HAP-1 (cell line): ENCODE measurements at places on chromosomes 4 and X.

DNA sequence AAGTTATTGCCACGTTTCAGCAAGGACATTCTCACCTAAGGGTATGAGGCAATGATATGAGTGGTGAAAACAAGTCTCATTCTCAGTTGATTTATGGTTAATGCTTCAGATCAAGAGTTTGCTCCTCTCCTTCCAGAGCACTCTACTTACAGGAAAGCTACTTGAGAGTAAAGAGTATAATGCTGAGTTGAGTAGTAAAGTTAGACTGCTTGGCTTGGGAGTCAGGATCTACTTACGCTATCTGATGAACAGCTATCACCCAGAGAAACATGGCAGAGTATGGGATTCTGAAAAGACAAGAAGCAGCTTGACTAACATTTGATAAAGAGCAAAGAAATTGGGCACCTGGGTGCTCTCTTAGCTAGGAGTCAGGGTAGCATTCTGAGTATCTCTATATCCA, 211.8 kb downstream of the GLUD2 start:
- no peak for DNase-seq

DNA sequence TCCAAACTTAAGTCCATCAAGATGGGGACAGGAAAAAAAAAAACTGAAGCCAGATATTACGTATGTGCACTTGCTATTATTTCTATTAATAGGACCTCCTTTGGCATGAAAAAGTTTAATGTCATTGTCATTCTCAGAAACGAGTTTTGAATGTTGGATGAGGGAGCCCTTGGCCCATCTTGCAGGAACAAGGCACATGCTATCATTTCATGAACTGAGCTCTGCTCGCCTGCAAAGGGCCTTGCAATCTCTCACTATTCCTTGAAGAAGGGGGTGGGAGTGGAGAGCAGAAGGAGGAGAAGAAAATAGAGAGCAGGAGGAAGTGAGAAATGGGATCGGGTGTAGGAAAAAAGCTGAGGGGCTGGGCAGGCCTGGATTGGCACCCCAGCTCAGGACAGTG, 34.3 kb upstream of the SPATA4 start:
- DNase-seq = no peak

GRCh38 chr4:40662962-40663604, 33.4 kb upstream of the RBM47 start:
- peak; percentile 46 for DNase-seq

DNA sequence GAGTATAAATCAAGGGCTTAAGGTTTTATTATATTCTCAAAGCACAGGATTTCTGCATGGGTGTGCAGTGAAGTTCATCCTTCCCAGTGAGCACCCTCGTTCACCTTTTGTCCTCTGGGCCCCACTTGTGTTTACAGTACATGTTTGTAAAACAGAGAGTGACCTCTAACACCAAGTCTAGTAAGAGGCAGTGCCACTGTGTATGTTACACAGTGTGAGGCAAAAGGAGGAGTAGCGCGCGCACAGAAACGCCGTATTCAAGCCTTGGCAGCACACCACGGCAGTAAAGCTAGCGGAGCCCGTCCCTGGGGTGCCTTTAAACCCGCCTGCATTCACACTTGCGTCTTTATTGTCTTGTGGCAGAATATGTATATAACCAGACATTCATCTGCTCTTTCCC, 51.9 kb downstream of the CCNI start:
- DNase-seq = no peak

DNA sequence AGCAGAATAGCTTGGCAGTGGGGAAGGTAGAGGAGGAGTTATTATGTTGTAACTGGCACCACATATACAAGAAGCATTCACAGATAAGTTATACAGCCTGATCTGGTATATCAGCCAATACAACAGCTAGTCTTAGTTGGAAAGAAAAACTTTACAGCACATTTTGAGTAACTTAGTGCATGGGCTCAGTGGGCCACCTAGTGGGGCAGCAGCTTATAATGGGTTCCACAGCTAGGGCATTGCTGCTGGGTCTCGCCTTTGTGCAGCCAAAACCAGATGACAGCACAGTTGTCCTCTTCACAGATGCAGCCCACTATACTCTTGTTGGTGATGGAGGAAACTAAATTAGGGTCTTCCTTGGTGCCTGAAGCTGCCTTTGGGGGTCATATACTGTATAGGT, 448.1 kb upstream of the RASGEF1B start:
- no peak for DNase-seq

DNA sequence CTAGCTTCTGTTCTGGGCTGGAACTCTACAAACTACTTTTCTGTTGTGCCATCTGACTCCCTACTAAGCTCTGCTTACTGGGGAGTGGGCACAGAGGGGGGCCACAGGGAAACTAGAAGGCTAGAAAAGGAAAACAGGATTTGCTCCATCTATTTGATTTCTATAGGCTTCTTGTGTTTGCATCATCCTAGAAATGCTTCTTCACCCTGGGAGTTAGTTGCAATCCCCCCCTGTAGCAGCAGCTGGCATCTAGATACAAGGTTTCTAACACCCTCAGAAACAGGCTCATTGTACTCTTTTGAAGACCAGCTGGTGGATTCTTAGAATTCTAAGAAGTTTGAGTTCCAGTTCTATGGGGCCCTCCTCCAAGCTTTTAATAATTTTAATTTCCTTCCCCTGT, 213.4 kb downstream of the TMA16 start:
- DNase-seq = no peak

- peak; percentile 90 for DNase-seq
Observed at GRCh38 chr4:109559983-109560686, at the start of gene MCUB. Gene MCUB (plus strand): TSS chr4:109560246. CDS start chr4:109560338, 92 bp downstream.

DNA sequence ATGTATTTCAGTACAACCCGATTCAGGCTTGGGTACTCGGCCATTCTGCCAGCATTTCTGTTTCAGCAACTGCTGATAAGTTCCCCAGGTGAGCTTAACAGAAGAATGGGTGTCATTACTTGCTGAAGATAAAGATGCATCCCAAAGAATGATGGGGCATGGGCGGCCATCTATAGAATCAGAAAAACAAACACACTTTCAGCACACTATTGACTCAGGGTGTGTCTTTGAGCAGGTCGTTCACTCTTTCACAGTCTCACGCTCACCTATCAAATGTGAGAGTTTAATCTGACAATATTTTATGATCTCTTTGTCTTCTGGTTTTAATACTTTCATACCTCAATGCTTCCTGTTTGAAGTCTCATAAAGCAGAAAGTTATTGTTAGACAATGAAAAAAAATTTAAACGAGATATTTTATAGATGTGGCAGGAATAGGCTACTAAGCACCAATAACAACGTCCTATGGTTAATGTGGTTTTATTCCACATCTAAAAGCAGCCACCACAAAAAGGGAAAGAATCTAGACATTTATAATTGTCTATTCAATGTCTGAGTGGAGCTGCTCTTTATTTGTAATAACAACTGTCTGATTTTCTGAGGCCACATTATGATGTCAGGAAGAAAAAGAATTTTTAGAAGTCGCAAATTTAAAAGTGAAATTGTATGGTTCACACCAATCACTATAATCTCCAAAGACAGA, 17.0 kb downstream of the GASK1B start:
- no peak for DNase-seq
